ENCODE measurements at places on chromosomes 16 and 17. TPM values are rescaled to one million over a fixed set of nuclear protein-coding genes. Genes with fewer than 3 reads are reported as not detected.
A peak's percentile ranks its signal among the peaks of the same experiment; 100 is the strongest.

Gene SULT1A4
- 1.9 TPM for total RNA-seq

Gene ADAD2
- 98.4 TPM for total RNA-seq

Gene RAB37
- 0.94 TPM for total RNA-seq

DNA sequence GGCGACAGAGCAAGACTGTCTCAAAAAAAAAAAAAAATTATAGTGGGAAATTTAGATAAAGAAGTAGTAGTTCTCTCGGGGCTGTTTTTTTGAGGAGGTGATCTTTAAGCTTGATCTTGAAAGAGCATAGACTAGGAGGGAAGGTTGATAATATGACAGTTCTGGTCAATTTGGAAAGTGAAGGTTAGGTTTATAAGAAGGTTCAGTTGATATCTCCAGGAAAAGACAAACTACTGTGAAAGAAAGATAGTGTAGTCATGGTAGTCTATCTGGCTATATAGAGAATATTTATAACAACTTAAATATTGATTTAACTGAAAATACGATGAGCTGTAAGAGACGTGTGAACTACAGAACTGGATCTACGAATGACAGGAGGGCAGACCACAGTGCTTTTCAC is 3.1 kb downstream of the ATF7IP2 start:
- no peaks in the 10 kb centered on the region for H3K27me3 ChIP-seq
- DNase-seq = no peak
- no peaks in the 10 kb centered on the region for H3K36me3 ChIP-seq
- no peak overlapping the region for H3K27ac ChIP-seq
- H3K4me3 ChIP-seq = no peak overlapping the region

- no peak overlapping the region for H3K27ac ChIP-seq
- DNase-seq = no peak
- no peaks in the 10 kb centered on the region for H3K4me1 ChIP-seq
- H3K36me3 ChIP-seq = no peaks in the 10 kb centered on the region
- H3K27me3 ChIP-seq = no peaks in the 10 kb centered on the region
These were observed 63.7 kb upstream of the PSMD7 start for GRCh38 chr16:74232806-74233465.

- no peaks in the 10 kb centered on the region for H3K36me3 ChIP-seq
- H3K27me3 ChIP-seq = no peaks in the 10 kb centered on the region
- H3K27ac ChIP-seq = no peak overlapping the region
- H3K4me3 ChIP-seq = no peak overlapping the region
These were observed 7.3 kb downstream of the CDH13 start for GRCh38 chr16:82633964-82634600.

DNA sequence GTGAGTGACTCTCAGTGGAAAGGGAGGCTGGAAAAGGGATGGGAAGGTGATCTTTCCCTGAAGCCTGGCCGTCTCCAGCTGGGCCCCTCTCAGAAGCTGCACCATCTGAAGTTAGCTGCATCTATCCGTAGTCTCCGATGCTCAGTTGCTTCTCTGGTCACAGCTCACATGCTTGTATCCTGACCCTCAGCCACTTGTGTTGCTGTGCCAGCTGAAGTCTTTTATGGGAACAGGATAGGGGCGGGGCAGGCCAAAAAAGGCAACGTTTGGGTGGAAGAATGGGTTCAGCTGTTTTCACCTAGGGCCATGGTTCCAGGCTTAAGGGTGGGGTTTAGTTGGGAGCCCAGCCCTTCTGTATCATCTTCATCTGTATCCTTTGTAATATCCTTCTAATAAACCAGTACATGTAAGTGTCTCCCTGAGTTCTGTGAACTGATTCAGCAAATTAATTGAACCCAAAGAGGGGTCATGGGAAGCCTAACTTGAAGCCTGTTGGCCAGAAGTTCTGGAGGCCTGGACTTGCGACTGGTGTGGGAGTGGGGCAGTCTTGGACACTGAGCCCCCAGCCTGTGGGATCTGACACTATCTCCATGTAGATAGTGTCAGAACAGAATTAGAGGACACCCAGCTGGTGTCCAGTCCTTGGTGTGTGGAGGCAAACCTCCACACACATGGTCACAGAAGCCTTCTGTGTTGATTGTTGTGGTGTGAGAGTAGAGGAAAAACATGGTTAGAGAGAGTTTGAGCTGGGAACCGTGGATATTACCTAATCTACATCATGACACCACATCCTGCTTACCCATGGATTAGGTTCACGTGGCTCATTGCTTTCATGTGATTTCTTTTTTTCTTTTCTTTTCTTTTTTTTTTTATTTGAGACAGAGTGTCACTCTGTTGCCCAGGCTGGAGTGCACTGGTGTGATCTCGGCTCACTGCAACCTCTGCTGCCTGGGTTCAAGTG is 49.3 kb upstream of the FBXO47 start:
- no peak for DNase-seq
- H3K4me3 ChIP-seq = no peak overlapping the region
- H3K36me3 ChIP-seq = no peaks in the 10 kb centered on the region
- no peaks in the 10 kb centered on the region for H3K27me3 ChIP-seq

GRCh38 chr16:12141073-12141951 is 164.8 kb downstream of the SNX29 start:
- H3K36me3 ChIP-seq = no peaks in the 10 kb centered on the region
- no peaks in the 10 kb centered on the region for H3K27me3 ChIP-seq
- H3K27ac ChIP-seq = no peak overlapping the region
- H3K4me1 ChIP-seq = peaks cover 11% of the 10 kb centered on the region
- no peak overlapping the region for H3K4me3 ChIP-seq

- no peak overlapping the region for H3K27ac ChIP-seq
- no peaks in the 10 kb centered on the region for H3K36me3 ChIP-seq
- DNase-seq = no peak
- H3K27me3 ChIP-seq = no peaks in the 10 kb centered on the region
These were observed 32.5 kb upstream of the DHRS7B start for GRCh38 chr17:21094298-21094704.

DNA sequence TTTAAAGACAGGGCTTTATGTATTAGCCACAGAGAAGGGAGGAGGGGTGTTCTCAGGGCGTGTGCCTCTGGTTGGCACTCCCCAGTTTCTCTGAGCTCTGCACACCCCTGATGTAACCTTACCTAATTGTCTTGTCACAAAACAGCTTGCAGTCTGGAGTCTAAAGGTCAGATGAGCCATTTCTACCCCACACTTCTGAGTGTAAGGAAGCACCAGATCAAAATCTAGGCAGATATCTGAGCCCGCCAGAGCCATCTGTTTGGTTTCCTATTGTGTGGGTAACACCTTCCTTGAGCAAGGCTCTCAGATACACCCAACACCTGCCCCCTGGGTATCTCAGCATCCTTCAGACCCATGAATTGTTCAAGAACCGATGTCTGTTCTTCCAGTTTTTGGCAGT is 15.5 kb downstream of the CDH1 start:
- no peaks in the 10 kb centered on the region for H3K27me3 ChIP-seq
- no peak overlapping the region for H3K27ac ChIP-seq
- H3K4me3 ChIP-seq = no peak overlapping the region
- H3K4me1 ChIP-seq = no peaks in the 10 kb centered on the region
- DNase-seq = no peak

DNA sequence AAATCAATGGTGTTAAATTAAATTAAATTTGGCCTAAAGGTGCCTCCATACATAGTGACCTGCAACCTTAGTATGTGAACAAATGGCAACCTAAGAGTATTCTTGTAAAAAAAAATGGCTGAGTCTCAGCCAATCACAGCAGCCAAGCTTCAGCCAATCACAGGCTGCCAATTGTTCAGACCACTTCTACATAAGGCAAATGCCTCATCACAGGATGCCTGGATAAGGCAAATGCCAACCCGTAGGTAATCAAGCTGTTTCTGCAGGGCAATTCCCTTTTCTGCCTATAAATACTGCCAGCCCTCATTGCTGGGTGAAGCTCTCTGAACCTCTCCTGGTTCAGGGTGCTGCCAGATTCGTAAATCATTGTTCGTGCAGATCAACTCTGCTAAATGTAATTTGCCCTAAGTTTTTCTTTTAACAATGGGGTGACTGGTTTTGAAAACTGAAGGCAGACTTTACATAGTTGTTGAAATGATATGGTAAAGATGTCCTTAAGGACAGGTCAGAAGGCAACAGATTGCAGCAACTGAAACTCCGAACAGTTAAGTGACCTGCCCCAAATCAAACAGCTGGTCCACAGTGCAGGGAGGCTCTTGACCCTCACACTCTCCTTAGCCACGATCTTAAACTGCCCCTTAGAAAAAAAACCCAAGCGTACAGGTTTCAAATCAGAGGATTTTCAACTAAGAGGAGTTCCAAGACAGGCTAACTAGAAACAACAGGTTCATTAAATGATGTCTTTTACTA is 50.3 kb downstream of the N4BP1 start:
- peaks cover 16% of the 10 kb centered on the region for H3K4me1 ChIP-seq
- DNase-seq = no peak
- H3K4me3 ChIP-seq = no peak overlapping the region
- H3K36me3 ChIP-seq = no peaks in the 10 kb centered on the region

GRCh38 chr16:67169642-67170167 is 633 bp upstream of the NOL3 start:
- no peaks in the 10 kb centered on the region for H3K27me3 ChIP-seq
- peak; percentile 60 for DNase-seq
- peaks cover 44% of the 10 kb centered on the region for H3K4me1 ChIP-seq
- peak overlapping the region; percentile 90 for H3K27ac ChIP-seq

DNA sequence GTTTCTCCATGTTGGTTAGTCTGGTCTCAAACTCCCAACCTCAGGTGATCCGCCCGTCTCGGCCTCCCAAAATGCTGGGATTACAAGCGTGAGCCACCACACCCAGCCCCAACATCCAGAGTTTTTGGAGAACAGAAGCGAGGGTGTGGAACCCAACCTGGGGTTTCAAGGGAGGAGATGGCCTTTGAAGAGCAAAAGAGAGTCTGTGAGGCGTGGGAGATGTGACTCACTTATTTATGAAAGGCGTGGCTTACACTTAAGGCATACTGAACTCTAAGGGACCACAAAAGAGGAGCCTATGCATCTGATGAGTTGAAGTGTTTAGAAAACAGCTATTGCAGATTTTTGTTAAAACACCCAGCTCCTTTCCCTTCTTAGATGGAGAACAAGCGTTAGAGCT is 18.9 kb downstream of the ARSG start:
- H3K4me3 ChIP-seq = no peak overlapping the region
- no peaks in the 10 kb centered on the region for H3K4me1 ChIP-seq
- no peak overlapping the region for H3K27ac ChIP-seq
- no peak for DNase-seq

Measured in testis (tissue), 5 donors.